Placental pericyte (primary cell): ENCODE measurements at places on chromosomes 4 and X. TPM values are rescaled to one million over a fixed set of nuclear protein-coding genes. Genes with fewer than 3 reads are reported as not detected.

The AR gene
- 0.22 and 6.2 TPM in 2 replicates for total RNA-seq

The GPC4 gene
- under 0.01 TPM in 2 replicates for total RNA-seq

The SLC49A3 gene
- total RNA-seq = 5.5 and 15.9 TPM in 2 replicates

The ARSJ gene
- total RNA-seq = 23.9 and 72.7 TPM in 2 replicates

The RENBP gene
- 3.6 and 6.6 TPM in 2 replicates for total RNA-seq

The AFP gene
- total RNA-seq = 0.57 TPM in 1 of 2 replicates, not detected in the other

The PNMA3 gene
- total RNA-seq = not detected in 2 replicates

The CITED1 gene
- total RNA-seq = 0.22 and 1.1 TPM in 2 replicates

The SLITRK2 gene
- not detected in 2 replicates for total RNA-seq

The NCAPG gene
- total RNA-seq = 2.2 and 62.7 TPM in 2 replicates

The POF1B gene
- total RNA-seq = not detected in 2 replicates

The FAM50A gene
- 40.2 and 106 TPM in 2 replicates for total RNA-seq

The MAGEC2 gene
- not detected in 2 replicates for total RNA-seq

The PSAPL1 gene
- total RNA-seq = not detected in 2 replicates

The NEXMIF gene
- not detected in 2 replicates for total RNA-seq

The TIMM17B gene
- total RNA-seq = 35.5 and 42.0 TPM in 2 replicates

The DGAT2L6 gene
- total RNA-seq = not detected in 2 replicates

The NIPAL1 gene
- 0.66 and 1.6 TPM in 2 replicates for total RNA-seq

The PACRGL gene
- total RNA-seq = 17.3 and 20.5 TPM in 2 replicates

The DKK2 gene
- under 0.01 and 6.7 TPM in 2 replicates for total RNA-seq

The SPANXA1 gene
- total RNA-seq = not detected in 2 replicates

The PROM1 gene
- 0.14 and 2.2 TPM in 2 replicates for total RNA-seq

The SOD3 gene
- 18.9 and 69.4 TPM in 2 replicates for total RNA-seq

The OSTC gene
- total RNA-seq = 262 and 336 TPM in 2 replicates

The CSAG1 gene
- total RNA-seq = not detected in 2 replicates

The MAGEA2B gene
- total RNA-seq = not detected in 2 replicates

The ARHGAP36 gene
- not detected in 2 replicates for total RNA-seq

The F9 gene
- total RNA-seq = not detected in 2 replicates

The MAGEA8 gene
- total RNA-seq = not detected in 2 replicates

The EGFL6 gene
- total RNA-seq = 7.7 TPM in 1 of 2 replicates, not detected in the other

The INTS6L gene
- 3.3 and 5.7 TPM in 2 replicates for total RNA-seq

The HTR2C gene
- total RNA-seq = 0.44 and 1.3 TPM in 2 replicates

The SMR3B gene
- not detected in 2 replicates for total RNA-seq
